ENCODE measurements at places on chromosomes 4 and X. TPM values are rescaled to one million over a fixed set of nuclear protein-coding genes. Genes with fewer than 3 reads are reported as not detected.
A peak's percentile ranks its signal among the peaks of the same experiment; 100 is the strongest.

Gene PABPC1L2B
- 0.04 TPM for polyA plus RNA-seq

Gene ARMCX1
- polyA plus RNA-seq = 37.1 TPM

GRCh38 chrX:56798866-56799758 lies 70.1 kb downstream of the NBDY start:
- peak; percentile 69 for DNase-seq

DNA sequence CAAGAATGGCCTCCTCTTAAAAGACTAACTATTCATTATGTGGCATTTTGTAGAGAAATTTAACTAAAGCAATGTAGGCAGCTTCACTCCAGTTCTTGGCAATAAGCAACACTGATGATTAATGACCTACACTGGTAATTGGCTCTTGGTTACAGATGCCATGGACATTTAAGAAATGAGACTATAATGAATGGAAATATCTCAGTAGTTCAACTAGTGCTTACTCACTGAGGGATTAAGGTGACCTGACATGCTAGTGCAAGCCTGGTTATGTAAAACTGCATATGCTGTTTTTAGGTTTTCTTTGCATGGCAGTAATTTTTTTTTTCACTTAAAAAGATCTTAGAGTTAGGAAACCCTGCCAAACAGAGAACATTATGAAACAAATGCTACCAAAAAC lies 152.7 kb upstream of the AADAT start:
- no peak for DNase-seq

GRCh38 chr4:154626793-154627484 lies 14.5 kb upstream of the FGG start:
- DNase-seq = peak; percentile 46

Gene APBB2
- 26.6 TPM for polyA plus RNA-seq

DNA sequence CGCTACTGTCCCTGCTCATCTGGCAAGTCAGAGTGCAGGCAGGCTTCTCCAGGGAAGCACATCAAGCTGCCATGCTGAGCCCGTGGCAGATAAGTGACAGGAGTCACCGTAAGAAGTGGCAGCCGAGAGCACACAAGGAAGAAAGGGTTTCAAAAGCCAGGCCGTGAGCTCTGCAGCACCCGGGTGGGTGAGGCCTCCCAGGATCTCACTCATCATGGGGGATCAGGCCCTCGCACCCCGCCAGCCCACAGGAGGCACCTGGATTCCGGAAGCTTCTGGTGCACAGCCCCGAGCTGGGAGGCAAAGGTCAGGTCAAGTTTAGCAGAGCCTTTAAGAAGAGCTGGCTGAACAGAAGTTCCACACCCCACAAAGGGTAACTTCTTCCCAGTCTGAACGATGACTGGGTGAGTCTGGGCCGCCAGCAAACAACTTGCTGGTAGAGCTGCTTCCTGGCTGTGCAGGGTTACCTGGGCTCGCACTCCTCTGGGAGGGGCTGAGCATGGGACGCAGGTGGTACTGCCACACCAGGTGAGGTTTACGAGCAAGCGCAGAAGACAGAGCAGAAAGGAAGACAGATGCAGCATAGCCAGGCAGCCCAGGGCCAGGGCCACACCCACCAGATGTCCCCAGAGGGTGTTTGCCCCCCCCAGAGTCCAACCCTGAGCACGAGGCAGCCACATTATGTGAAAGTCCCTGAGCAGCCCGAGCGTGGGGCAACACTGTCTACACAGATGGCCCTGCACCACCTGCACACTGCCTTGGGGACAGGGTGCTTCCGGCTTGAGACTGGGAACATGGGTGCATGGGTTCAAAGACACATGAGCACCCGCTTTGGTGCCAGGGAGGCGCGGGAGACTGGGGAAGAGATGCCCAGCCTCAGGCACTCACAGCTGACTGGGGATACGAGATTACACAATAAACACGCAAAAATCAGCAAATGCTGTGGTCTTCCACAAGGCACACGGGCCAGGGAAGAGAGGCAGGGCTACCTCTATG lies 7.7 kb downstream of the CCNQ start:
- no peak for DNase-seq

GRCh38 chr4:112130906-112131305 lies 14.3 kb upstream of the FAM241A start:
- DNase-seq = no peak

GRCh38 chr4:180680305-180680704 lies 1562.9 kb upstream of the TENM3 start:
- DNase-seq = no peak

DNA sequence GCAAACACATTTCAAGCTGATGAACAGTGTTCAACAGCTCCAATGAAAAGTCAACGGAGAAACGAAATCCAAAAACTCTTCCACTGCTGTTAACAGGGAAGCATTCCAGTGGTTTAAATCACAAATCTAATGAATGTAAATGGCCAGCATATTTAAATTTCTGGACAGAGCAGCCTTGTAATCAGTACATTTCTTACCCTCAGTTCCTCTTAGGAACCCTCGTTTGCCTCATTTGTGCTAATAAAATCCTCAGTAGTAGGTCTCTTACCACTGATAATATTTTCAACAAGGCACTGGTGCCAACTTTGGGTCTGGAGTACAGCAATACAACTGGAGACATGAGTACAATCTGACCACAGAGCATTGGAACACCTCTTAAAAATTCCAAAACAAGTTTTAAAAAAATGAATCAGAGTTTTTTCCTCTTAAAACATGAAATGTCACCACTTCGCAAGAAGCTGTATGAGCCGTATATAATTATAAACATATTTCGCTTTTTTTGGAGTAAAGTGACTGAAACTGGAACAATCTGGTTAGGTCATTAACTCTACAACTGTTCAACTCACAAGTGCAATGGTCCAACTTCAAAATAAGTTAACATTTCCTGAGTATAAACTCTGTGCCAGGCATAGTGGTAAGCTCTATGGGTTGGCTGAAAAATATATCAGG lies 211.2 kb downstream of the CPEB2 start:
- no peak for DNase-seq

DNA sequence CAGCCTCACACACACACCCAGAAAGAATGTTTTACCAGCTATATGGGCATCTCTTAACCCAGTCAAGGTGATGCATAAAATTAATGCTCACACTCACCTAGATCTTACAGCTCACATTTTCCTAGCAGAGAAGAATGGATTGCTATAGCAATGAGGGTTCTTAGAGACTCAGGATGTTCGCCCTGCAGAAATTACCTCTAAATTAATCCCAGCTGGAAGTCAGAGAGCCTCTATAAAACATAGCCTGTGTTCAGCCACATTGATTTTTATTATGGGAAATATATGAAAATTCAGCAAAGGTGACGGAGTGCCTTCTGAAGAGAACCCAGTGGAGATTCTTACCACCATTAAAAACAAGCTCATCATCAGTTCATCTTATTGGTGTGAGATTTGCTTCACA lies 528.3 kb upstream of the ZFP42 start:
- no peak for DNase-seq

Gene FAM3A
- 41.4 TPM for polyA plus RNA-seq

Gene CDS1
- 59.6 TPM for polyA plus RNA-seq

GRCh38 chrX:45351478-45351877 lies 150.8 kb upstream of the DIPK2B start:
- DNase-seq = no peak

- no peak for DNase-seq
Observed at GRCh38 chrX:140503714-140504351, 1.0 kb downstream of the SOX3 start.

GRCh38 chrX:150762258-150763165 lies 69.3 kb downstream of the MTMR1 start:
- no peak for DNase-seq

GRCh38 chr4:48262926-48263325 lies 6.7 kb downstream of the TEC start:
- DNase-seq = no peak

GRCh38 chrX:22081475-22082092 lies 49.5 kb downstream of the PHEX start:
- DNase-seq = no peak

GRCh38 chrX:137550665-137551261 lies 15.2 kb upstream of the ZIC3 start:
- DNase-seq = no peak

GRCh38 chrX:112313201-112313600 lies 230.6 kb upstream of the TRPC5 start:
- DNase-seq = no peak

Gene BTK
- polyA plus RNA-seq = 4.3 TPM

DNA sequence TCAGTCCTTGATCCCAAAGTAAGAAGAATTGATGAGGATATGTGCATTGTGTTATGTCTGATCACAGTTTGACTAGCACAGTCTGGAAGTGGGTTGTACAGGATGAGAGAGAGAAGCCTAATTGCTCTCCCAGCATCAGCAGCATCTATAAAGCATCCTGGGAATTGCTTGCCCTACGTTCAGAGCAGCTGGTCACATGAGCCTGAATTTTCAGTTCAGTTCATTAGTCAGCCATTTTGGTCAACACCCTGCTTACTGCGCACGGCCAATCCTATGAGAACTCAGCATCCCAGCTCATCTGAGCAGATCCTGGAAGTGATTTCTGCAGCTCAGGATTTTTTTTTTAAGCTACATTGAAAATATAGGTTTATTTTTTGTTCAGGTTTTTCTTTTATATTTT lies at the start of gene RUFY3:
Gene RUFY3 (plus strand): TSS at position 218 of the 400 bp plus-strand sequence. CDS start 610 bp downstream, outside the sequence.
- DNase-seq = peak; percentile 27

DNA sequence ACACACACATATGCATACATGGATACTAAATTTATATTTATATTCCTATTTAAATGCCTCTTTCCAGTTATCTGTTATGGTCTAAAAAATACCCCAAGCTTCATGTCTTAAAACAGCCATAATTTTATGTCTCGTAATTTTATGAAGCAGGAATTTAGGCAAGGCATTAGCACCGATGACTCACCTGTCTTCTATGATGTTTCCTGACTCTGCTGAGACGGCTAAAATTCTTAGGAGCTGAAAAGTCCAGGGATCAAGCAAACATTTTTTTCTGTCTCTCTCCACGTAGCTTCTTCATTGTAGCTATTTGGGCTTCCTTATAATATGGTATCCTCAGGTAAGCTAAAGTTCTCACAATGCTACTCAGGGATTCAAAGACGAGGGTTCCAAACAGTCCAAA lies 930.3 kb downstream of the STIM2 start:
- DNase-seq = no peak

DNA sequence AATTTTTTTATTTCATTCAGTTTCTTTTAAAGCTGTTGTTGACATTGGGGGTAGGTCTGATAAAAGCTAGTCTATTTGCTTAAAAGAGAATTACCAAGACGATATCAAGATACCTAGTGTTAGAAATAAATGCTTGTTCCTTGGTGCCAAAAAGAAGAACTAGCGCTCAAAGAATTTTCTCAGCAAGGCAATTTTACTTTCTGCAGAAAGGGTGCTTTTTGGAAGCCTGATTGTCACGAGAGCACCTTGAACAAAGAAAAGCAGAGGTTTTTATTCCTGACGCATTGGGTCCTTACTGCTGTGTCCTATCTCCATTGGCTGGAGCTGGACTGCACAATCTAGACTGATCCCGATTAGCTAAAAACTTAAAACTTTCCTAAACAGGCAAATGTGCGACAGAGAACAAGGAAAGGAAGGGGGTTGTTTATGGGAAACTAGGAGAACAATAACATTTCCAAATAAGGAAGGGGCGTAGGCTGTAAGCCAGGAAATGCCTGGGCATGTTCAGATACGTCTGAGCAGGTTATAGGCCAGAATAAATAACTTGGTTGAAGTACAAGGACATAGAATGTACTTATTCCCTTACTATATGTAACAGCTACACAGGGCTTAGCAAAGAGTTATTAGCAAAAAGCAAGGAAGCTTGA lies 50.3 kb upstream of the STPG2 start:
- DNase-seq = no peak

Gene FDCSP
- 0.18 TPM for polyA plus RNA-seq

- no peak for DNase-seq
Observed at GRCh38 chr4:82585690-82586435, 24.1 kb upstream of the TMEM150C start.

DNA sequence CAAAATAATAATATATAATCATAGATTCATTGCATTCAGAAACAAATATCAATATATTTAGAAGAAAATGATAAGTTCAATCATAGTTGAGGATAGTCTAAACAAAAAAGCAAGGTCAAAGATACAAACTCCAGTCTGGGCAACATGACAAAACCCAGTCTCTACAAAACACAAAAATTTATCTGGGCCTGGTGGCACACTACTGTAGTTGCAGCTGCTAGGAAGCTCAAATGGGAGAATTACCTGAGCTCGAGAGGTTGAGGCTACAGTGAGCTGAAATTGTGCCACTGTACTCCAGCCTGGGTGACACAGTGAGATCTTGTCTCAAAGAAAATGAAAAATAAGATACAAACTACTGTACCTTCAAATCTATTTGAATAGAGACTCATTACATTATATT lies 52.7 kb upstream of the ANXA10 start:
- no peak for DNase-seq

GRCh38 chrX:7318241-7318640 lies 170.3 kb upstream of the PUDP start:
- no peak for DNase-seq

GRCh38 chr4:149645790-149646189 lies 169.9 kb downstream of the IQCM start:
- DNase-seq = no peak

Gene GPRIN3
- polyA plus RNA-seq = 8.7 TPM

Gene PROM1
- polyA plus RNA-seq = 22.5 TPM

Gene GPR173
- 7.8 TPM for polyA plus RNA-seq

GRCh38 chr4:38359113-38359512 lies 304.9 kb upstream of the KLF3 start:
- no peak for DNase-seq

Gene HDX
- polyA plus RNA-seq = 2.3 TPM

Gene MAGEE1
- polyA plus RNA-seq = 2.3 TPM

DNA sequence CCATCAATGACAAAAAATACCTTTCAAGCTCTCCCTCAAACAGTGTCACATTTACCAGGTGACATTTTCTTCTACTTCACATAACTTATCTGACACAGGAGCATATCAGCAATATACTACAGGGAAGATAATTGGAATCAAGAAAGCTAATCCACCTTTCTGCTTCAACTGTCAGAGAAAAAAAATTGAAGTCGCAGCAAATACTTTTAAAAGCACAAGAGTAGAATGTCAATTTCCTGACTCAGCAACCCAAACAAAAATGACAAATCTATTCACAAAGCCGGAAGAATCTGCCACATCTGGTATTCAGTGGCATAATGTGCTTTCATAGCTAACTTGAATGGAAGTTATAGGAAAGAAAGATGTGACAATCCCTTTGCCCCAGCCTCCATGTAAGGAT lies 36.7 kb downstream of the AGA start:
- DNase-seq = no peak

DNA sequence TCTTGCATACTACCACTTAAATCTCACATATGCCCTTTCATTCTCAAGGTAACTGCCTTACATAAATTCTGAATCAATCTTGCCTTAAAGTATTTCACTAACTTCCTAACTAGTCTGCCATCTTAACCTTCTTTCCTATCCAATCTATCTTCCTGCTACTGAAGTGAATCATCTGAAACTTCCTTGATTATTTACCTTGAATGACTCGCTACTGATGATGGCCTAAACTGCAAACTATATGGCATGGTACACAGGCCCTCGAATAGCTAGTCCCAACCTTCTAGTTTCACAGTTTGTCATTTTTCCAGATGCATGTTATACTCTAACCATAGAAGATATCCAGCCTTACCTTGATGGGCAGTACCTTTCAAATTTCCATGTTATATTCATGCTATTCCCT lies 19.9 kb downstream of the PHKA1 start:
- DNase-seq = no peak

GRCh38 chrX:148929686-148930085 lies 429.3 kb downstream of the AFF2 start:
- DNase-seq = no peak
